Midbrain (tissue), 1 donor: ENCODE measurements at places on chromosomes 4 and X.

GRCh38 chrX:9493936-9494335, 29.1 kb downstream of the TBL1X start:
- DNase-seq: no peak

DNA sequence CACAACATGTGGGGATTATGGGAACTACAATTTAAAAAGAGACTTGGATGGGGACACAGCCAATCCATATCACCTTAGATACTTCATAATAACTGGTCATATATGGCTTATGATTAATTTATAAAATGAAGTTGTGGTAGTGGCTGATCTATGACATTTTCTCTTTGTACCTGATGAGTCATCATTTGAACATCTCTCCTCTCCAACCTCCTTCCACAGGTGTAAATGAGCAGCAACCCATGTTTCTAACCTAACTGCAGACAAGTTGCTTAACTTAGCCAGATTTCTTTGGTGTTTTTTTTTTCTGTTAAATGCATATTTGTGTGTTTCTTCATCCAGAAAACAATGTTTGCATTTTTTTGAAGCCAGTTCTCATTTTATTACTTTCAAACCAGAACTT, 42.6 kb downstream of the SPANXA2 start:
- no peak for DNase-seq

GRCh38 chr4:173411106-173411693, 12.3 kb upstream of the SCRG1 start:
- no peak for DNase-seq

DNA sequence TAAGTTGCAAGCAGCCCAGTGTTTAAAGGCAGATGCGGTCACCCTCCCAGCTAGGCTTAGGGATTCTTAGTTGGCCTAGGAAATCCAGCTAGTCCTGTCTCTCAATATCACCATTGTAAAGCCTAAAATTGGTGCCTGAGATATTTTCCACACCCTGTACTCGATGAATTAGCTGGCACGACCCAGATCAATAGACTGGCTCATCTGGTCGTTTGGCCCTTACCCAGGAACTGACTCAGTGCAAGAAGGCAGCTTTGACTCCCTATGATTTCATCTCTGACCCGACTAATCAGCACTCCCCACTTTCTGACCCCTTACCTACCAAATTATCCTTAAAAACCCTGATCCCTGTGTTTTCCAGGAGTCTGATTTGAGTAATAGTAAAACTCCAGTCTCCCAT, 384.9 kb upstream of the SLC7A11 start:
- no peak for DNase-seq

DNA sequence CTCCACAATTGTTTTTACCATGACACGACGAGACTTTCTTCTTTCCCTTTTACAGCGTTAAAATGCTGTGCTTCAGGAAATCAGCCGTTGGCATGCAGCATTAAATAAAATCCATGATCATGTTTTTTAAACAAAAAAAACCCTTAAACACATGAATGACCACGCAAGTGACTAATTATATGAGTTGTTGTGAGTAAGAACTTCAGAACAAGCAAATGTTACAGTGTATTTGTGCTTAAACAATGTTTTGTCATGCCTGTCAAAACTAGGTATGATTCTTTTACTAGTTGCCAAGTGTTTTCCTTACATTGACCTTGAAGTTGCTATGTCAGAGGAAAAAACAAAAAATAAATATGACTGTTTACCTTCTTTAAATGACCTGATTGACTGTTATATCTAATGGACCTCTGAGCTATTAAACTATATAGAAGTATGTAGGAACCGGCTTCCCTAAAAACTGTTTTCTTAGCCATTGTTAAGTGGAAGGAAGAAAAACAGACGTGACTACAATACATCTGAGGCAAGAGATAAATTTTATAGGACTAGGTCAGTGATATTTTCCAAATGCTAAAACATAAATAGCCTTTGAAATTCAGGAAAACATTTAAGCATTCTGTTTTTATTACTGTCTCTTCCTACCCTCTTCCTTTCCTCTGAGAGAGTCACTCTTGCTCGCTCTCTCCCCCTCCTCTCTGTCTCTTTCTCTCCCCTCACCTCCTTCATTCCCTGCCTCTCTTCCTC, 197.1 kb downstream of the PALLD start:
- no peak for DNase-seq

GRCh38 chr4:6734165-6734786, 18.3 kb downstream of the BLOC1S4 start:
- no peak for DNase-seq

GRCh38 chr4:140243278-140243753, 89.3 kb upstream of the MAML3 start:
- no peak for DNase-seq

DNA sequence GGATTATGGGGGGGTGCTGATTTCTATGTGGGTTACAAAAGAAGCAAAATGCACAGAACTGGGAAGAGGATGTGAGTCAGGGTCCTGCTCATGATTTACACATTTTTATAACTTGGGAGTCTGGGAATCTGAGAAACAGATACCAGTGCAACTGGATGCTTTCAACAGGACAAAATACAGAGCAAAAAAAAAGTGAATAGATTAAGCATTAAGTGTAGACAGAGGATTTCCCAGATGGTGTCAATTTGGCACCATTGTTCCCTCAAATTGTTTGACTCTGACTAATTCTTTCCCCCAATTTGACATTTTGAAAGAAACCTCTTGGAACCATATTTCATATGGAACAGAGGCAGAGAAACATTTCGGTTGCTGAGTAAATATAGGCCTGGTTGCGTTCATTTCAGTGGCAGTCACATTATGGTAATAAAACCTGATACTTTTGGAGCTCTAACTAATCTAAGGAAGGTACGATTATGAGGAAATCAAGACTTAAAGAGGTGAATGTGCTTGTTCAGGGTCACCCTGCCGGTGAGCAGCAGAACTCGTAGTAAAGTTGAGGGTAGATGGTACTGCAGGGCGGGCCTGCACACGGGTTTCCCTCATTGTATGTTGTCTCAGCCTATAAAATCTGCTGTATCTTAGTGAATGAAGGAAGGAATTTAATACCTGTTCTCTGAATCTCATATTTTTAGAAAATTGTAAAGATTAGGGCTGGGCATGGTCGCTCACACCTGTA, 18.7 kb upstream of the CDKL5 start:
- no peak for DNase-seq

DNA sequence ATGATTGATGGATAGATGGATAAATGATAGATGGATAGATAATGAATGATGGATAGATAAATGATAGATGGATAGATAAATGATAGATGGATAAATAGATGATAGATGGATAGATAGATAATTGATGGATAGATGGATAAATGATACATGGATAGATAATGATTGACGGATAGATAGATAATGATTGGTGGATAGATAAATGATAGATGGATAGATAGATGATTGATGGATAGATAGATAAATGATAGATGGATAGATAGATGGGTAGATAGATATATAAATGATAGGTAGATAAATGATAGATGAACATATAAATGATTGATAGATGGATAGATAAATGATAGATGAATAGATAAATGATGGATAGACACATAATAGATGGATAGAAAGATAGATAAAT, 49.5 kb upstream of the SHOX start:
- DNase-seq: no peak

GRCh38 chr4:89347363-89348025, 39.9 kb upstream of the GPRIN3 start:
- no peak for DNase-seq

DNA sequence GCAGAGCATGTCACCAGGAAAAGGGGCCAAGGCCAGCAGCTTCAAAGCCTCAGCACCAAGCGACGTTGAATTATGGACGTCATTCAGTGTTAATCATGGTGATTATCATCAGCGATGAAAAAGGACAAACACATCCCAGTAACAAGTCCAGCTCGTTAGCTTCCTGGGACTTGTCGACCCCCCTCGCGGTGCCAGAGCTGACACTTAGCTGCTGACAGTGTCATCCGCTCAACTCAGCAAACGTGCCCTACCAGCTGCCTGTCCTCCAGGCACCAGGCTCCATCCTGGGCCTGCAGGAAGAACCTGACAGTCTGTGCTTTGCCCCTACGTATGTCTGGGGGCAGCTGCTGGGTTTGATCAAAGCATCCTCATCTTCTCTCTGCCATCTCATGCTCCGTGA, 137.0 kb upstream of the PSAPL1 start:
- no peak for DNase-seq

GRCh38 chr4:7988437-7988836, 48.8 kb upstream of the AFAP1 start:
- DNase-seq: no peak

DNA sequence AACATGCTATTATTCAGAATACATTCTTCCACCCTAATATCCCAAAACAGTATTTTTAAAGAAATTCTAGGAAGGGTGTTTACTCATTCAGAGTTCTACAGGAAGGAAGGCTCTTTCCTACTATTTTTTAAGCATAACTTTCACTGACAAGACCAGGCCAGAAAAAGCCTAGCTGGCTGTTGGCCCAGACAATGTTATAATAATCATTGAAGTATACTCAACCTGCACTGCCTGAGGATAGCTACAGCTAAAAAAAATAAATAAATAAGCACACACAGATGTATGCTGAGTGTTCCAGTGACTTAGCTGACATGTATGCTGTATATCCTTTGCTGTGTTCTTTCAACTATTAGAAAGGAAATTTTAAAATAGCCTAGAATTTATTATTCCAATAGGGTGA, 145.8 kb upstream of the SPRY1 start:
- DNase-seq: no peak

- DNase-seq: no peak
Measured at GRCh38 chr4:181998398-181999295, 244.6 kb upstream of the TENM3 start.

GRCh38 chrX:140822184-140822583, 112.6 kb downstream of the LINC00632 start:
- no peak for DNase-seq

DNA sequence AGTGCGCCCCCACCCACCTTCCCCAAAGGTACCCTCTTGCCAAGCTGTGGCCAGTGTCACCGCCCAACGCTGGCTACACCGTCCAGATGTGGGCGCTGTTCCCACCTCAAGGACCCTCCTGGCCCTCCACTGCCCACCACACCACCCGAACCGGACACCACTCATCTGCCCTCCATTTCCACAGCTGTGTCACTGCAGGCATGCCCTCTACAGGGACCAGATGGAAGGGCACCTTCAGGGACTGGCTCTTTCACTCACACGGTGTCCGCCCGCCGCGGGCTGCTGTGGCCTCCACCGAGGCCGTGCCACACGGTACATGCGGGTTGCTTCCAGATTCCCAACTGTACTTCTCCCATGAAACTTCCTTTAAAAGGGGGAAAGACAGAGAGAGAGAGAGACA, 87.7 kb downstream of the FAM53A start:
- no peak for DNase-seq

GRCh38 chr4:56217343-56217890, 169.9 kb downstream of the AASDH start:
- no peak for DNase-seq

- no peak for DNase-seq
Measured at GRCh38 chrX:96004386-96004785, 680.3 kb upstream of the DIAPH2 start.

DNA sequence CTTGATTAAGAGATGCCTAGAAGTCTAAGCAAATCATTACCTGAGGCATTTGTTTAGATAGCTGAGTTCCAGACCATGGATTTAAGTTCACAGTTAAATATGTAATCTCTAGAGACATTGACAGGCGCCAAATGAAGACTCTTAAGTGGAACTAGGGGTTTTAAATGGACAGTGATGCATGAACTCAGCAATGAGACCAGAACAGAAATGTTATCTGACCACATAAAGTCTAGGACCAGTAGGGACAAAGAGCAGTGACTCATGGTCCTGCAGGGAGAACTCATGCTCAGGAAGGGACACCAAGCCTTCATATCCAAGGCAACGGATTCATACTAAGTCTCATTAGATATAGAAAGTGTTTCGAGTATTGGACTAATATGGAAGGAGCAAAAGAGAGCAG, 152.3 kb downstream of the PPARGC1A start:
- DNase-seq: no peak

DNA sequence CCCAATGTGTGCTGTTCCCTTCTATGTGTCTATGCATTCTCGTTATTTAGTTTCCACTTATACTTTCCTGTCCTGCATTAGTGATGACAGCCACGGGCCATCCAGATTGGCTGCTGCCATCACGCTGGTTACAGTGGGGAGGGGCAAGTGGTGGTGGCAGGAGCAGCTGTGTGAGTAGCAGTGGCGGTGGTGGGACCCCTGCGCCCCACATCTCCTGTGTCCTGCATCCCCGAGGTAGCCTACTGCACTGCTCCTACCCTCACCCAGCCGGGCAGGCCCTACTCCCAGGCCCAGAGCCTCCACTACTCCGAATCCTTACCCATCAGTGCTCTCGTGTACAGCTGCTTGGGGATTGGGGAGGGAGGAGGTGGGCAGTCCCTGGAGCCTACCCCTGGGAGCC, 798.7 kb upstream of the AGA start:
- DNase-seq: no peak

DNA sequence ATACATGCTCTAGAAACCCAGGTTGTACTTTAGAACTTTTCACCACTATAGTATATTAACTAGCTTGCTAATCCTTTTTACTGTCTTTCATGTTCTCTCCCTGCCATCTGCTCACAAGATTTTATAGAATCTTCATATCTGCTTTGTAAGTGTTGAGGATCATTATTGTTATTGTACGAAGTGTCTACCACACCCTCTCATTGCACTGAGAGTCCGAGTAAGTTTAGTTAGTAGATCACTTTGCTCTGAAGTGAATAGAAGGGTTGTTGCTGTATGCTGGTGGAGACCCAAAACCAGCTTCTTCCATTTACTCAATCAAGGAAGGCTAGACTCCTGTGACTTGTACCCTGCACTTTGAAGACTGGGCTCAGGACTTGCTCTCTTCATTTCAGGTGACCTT, 17.1 kb downstream of the GAB1 start:
- no peak for DNase-seq

- no peak for DNase-seq
Measured at GRCh38 chr4:15901007-15901406, 37.5 kb downstream of the FGFBP1 start.

DNA sequence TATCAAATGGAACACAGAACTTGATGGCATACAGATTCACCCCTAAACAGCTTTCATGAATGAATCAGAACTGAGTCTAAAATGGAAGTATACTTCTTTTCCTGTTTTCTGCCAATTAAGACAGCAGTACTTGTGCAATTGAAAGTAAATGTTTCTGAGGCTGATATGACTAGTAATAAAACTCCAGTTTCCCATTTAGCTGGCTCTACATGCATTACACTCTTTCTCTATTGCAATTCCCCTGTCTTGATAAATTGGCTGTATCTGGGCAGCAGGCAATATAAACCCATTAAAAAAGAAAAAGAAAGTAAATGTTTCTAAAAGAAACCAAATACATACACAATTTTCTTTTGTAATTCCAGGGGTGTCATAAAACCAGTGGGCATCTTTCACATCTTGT, 4.6 kb downstream of the NOA1 start:
- DNase-seq: no peak

- no peak for DNase-seq
Measured at GRCh38 chr4:143489106-143489505, 24.4 kb upstream of the SMARCA5 start.

GRCh38 chrX:143940119-143940518, 56.2 kb downstream of the UBE2NL start:
- no peak for DNase-seq

GRCh38 chr4:48967631-48968030, 18.4 kb upstream of the CWH43 start:
- no peak for DNase-seq

GRCh38 chr4:33060674-33061542, 2340.7 kb downstream of the PCDH7 start:
- DNase-seq: peak; percentile 38
